Stimulated activated CD4-positive, alpha-beta T cell treated with anti-CD3 and anti-CD28 coated beads, Interleukin-1b, Interleukin-23, amount 100 ng/mL, for 24 hours (primary cell): ENCODE measurements at places on chromosomes 2 and 18.

DNA sequence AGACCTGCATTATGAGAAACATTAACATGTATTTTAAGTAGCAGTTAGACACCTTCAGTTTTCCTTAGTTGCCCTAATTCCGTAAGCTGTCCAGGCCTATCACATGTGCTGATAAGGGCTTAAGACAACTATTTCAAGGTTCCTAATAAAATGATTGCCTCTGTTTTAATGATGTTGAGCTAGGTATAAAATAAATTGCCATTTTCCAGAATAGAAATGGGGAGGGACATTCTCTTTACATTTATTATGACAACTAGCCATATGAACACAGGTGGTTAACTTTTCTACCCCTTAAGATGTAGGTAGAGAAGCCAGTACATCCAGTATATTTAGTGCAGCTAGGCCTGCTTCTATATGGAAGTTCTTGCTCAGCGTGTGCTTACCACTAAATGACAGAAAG lies 65.9 kb downstream of the SOCS6 start:
- no peak for DNase-seq

DNA sequence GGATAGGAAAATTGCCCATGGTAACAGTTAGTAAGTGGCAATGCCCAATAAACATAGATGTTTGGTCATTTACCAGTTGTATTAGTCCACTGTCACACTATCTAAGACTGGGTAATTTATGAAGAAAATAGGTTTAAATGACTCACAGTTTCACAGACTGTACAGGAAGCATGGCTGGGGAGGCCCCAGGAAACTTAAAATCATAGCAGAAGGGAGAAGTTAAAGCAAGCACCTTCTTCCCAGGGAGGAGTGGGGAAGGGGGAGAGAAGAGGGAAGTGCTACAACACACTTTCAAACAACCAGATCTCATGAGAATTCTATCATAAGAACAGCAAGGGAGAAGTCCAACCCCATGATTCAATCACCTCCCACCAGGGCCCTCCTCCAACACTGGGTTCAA lies 23.4 kb downstream of the NR4A2 start:
- no peak for DNase-seq

DNA sequence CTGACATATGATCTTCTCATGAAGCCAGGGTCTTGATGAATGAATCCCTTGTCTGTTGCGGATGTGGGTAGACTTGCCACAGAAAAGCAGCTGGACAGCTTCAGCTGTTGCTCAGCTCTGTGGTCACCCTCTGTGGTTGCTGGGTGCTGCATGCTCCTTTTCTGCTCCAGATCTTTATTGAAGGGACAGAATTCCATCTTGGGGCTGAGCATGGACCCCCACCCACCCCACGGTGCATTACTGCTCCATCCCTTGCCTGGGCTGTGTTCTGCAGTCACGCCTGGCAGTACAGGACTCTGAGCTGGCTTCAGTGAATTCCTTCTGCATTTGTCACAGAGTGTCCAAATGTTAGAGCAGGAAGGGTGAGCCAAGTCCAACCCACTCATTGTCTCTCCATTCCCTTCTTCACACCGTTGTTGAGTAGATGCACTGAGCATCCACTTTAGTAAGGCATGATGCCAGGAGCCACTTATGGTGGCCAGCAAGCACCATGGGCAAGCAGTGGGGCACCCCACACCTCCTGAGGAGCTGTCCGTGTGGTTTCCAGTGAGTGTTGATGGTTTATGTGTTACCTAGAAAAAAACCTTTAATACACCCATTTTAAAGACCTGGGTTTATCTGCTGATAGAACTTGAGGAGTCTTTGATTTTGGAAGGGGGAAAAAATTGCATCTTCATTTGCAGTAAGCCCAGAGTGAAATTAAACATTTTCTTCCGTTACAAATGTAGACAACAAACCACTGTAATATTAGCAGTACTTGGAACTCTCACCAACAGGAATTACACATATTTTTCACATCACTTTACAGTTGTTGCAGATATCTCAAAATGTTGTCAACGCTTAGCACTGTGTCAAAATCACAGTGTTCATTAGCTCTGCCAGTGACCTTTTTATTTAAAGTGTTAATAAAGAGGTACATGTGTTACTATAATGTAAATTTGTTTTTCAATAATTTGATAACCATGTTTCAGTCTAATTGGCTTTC lies 14.7 kb upstream of the ITGB6 start:
- DNase-seq, result no peak

DNA sequence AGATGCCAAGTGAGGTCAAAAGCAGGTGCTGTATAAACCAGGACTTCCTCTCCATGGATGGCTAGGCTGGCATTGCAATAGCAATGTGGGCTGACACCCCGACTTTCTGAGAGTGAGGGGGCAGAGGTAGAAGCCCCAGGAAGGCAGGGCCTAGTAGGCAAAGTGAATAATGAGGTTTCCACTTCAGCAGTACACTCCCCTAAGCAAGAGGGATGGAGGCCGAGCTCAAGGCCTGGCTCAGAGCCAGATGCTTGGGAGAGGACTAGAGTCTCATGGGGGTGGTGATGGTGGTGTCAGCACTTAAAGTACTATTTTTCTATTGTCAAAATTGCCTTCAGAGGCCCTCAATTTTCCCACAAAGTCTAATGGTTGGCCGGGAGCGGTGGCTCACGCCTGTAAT lies 41.6 kb upstream of the HK2 start:
- DNase-seq, result no peak

GRCh38 chr18:23194155-23194996 lies 59.1 kb downstream of the CABLES1 start:
- no peak for DNase-seq

- DNase-seq, result no peak
Observed at GRCh38 chr2:8076448-8077342, 605.2 kb upstream of the ID2 start.

- no peak for DNase-seq
Observed at GRCh38 chr2:223865124-223865523, 27.7 kb upstream of the AP1S3 start.
